HFFc6 (cell line): ENCODE measurements at places on chromosomes 16 and 17.

DNA sequence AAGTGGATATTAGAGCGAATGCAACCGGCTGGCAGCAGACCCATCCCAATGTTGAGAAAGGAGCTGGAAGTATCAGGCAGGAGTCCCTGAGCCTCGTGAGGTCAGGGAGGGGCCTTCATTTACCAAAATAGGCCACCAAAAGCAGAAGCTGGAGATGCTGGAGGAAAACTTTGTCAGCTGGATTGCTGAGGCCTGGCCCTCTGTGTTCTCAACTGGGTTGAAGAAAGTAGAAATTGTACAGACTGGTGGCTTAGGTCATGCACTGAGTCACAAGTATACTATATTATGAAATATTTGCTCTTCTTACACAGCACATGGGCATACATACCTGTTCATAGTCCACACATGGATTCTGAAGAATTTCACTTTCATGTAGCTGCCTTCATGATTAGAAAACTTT, 23.2 kb upstream of the TEKT3 start:
- no peak for DNase-seq

- DNase-seq: no peak
Observed at GRCh38 chr16:81531419-81531821, 86.8 kb downstream of the CMIP start.

- DNase-seq: peak; percentile 92
Observed at GRCh38 chr16:85514598-85515318, 98.4 kb upstream of the GSE1 start.

DNA sequence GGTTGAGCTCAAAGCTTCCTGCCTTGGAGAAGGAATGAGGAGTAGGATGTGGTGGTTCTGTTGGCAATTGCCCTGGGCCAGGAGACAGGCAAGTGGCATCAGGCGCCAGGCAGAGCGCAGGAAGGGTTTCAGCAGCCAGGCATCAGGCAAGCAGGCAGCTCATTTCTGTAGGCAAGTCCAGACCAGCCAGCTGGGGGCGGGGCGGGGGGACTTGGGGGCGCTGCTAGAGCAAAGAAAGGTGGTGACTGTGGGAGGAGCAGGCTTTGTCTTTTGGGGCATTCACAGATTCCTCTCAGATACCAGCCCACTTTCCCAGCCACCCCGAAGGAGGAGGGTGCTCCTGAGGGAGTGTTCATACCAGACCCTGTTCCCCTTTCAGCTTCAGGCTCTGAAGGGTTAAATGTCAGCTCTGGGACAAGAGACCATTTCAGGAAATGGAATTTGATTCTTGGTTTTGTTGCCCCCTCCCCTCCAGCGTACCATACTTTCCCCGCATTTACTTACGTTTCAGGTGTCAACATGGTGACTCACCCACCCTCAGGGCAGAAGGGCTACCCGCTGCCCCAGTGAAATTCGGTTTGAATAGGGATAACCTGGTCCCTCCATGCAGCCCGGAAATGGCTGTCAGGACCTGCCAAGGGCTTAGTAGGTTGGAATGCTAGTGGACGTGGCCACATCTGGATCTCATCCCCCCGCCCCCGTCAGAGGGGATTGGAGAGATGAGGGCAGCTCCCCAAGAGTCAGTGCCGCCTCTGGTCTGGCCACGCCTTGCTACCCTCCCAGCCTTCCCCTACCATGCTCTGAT, 13.2 kb downstream of the NGFR start:
- peak; percentile 15 for DNase-seq

DNA sequence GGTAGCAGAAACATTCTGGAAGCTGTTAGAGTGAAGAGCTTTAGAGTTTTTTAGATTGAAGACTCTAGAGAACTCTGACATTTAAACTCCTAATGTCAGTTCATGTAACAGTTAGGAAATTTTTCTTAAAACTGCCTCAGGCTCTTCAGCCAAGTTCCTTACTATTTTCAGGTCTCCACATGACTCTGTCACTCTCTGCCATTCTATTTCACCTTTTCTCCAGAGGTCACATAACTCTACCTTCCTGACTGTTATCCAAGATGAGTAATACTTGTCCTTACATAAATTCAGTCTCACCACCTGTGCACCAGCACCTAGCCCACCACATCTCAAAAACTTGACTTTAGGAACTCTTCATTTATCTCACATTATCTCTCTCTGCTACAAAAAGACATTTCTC, 347.1 kb upstream of the CA10 start:
- DNase-seq: no peak

DNA sequence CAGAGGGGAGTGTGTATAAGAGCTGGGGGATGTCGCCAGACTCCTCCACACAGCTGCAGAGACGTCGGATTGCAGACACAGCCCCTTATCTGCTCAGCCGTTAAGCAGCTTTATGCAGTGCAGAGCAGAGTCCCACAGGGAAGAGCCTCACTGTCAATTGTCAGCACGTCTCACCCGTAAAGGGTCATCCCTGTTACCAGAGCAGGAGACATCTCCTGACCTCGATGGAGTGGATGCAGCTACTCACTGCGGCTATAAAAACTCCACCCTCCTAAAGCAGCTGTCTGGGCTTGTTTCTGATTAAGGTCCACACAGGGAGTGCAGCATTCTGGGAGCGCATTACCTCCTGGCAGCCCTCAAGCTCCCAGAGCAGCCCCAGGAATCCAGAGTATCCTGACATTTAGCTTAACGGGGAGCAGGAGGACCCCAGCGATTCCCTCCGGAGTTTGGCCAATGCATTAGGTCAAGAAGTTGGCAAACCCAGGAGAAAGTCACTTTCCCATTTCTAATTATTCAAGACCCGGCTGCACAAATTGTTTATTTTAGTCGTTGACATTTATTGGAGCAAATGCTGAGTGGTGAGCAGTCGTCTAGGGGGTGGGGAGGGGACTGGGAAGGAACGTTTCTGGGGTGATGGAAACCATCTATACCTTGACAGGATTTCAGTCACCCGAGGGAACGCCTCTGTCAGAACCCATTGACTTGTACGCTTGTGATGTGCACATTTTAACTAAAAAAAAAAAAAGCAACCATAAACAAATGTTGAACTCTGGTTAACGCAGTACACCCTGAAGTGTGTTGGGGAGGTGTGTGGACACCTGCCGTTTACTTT, 100.0 kb upstream of the ZNF469 start:
- no peak for DNase-seq

- no peak for DNase-seq
Observed at GRCh38 chr17:9553596-9553995, 22.0 kb downstream of the STX8 start.

DNA sequence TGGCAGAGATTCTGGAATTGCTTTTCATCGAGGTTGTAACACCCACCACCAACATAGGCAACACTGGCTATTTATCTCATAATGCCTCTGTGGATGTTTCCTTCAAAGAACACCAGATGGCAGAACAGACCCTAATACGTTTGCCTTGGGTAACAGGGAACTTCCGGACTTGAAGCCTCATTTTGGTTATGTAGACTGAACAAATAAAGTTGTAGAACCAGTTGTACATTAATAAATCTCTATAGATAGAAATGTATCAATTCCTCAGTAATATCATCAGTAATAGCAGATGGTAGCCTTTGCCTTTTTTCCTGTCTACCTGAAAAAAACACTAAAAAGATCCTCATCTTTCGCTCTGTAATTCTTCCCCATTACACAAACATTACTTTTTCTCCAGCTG, 25.9 kb upstream of the APOH start:
- peak; percentile 68 for DNase-seq

- DNase-seq: no peak
Observed at GRCh38 chr17:66492561-66493005, 190.2 kb downstream of the PRKCA start.

GRCh38 chr16:21001262-21001661, 100.7 kb downstream of the LYRM1 start:
- peak; percentile 2 for DNase-seq

DNA sequence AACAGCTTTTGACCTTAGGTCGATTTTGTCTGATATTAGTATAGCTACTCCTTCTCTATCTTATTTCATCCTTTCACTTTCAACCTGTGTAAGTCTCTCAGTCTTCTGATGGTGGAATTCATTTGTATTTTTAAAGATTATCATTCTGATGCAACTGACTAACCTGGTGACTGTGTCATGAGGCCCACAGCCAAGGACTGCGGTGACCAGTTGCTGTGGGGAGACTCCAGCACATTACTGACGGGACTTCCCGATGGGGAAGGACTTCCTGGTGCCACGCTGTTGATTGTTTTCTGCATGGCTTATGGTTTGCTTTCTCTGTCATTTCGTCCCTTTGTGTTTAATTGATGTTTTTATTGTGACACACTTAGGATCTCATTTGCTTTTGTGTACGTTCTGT, 34.2 kb downstream of the RMI2 start:
- no peak for DNase-seq

- DNase-seq: peak; percentile 54
Observed at GRCh38 chr16:51152691-51153576, 1.9 kb upstream of the SALL1 start.

DNA sequence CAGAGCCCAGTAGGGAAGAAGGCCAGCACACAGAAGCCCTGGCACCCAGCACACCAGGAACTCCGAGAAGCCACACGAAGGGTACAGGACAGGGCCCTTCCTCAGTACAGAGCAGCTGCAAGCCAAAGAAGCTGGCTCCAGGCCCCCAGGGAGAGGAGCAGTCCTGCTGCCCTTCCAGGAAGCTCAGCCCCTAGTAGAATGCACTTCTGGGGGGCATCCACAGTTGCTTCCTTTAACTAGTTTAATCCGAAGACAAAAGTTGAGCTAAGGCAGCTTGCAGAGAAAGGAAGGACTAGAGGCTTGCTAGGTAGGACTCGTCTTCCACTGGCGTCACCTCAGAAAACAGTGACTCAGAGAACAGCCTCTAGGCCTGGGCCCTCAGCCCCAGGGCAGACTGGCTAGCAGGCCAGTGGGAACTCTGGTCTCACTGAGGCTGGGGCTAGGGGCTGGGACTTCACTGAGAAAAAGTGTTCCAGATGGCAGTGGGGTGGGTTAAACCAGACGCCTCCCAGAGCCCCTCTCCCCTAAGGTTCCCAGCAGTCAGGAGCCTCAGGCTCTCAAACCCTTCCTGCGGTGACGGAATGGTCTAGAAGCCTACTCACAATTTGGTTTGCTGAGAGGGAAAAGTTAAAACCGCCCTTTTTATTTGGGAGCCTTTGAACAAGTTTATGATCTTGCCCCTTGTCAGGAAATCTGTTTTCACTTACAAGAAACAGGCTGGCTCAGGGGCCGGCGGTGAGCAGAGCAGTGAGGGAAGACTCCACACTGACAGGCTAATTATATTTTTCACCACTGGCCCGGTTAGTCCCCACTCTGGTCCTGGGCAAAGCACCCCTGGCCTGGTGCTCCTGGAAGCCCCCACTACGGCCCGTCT, 41.4 kb downstream of the ACTG1 start:
- DNase-seq: peak; percentile 32

DNA sequence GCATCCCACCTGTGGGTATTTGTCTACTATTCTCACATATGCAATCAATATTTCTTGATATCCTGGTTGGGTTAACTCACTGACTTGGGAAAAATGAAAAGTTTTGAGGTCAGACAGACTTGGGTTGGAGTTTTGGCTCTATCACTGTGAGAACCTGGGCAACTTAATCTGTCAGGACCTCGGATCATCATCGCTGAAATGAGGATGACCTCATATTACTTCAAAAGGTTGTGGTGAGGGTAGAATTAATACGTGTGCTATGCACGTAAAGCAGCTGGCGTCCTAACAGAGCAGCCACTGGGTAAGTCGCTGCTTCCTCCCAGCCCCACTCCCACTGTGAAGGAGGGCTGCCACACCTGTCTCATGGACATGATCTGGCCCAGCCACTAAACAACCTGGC, 57.3 kb downstream of the COG7 start:
- no peak for DNase-seq

GRCh38 chr16:3487521-3488410, 7.5 kb downstream of the C16orf90 start:
- DNase-seq: no peak

GRCh38 chr16:89020925-89021595, 44.1 kb upstream of the CBFA2T3 start:
- DNase-seq: no peak

- DNase-seq: peak; percentile 25
Observed at GRCh38 chr17:48492401-48493298, 38.2 kb downstream of the HOXB1 start.

- no peak for DNase-seq
Observed at GRCh38 chr17:2850991-2851390, 54.8 kb downstream of the RAP1GAP2 start.

GRCh38 chr16:50593410-50594150, 45.4 kb downstream of the NKD1 start:
- no peak for DNase-seq

DNA sequence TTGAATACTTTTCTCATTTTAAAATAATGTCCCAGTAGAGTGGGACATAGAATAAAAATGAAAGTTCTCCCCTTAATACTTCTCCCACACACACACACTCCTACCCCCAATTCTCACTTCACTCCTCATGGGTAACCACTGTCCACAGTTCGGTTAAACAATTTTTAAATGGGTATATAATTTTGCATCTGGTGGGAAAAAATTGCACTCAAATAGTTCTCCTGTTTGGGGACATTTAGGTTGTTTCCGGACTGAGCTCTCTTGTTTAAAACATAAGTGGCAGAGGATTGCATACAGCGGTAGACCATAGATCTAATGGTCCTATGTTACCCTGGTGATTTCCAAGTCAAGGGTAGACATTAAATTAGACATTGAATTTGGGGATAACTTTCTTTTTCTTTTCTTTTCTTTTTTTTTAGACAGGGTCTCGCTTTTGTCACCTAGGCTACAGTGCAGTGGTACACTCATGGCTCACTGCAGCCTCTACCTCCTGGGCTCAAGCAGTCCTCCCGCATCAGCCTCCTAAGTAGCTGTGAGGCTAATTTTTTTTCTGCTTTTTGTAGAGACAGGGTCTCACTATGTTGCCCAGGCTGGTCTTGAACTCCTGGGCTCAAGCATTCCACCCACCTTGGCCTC, 138.3 kb downstream of the SOCS1 start:
- DNase-seq: no peak

DNA sequence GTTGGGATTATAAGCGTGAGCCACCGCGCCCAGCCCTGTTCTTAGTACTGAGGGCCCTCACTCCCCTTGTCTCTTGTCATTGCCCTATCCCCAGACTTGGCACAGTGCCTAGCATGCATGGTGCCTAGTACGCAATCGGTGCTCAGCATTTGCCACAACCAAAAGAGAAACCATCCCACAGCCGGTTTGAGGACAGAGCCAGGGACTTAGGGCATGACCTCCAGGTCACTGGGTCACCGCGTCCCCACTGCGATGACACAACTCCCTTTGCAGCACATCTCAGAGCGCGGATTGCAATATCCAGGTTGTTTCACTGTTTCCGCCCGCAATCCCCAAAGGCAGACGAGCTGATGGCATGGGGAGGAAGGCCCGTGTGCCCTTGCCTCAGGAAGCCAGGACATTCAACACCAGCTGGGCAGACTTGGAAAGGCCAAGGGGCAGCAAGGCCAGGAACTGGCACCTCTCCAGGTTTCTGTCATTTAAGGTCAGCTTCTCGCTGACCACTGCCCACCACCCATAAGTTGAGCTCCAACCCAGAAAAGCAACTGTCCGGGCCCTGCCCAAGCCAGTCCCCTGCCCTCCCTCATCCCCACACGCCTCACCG, 274.5 kb downstream of the MRTFB start:
- DNase-seq: no peak

GRCh38 chr17:82846061-82846691, 6.4 kb upstream of the ZNF750 start:
- no peak for DNase-seq
